ENCODE measurements at places on chromosomes 3 and 15.
A peak's percentile ranks its signal among the peaks of the same experiment; 100 is the strongest.

GRCh38 chr3:125055331-125055912 is 375 bp downstream of the HEG1 start:
- no peak for DNase-seq

- DNase-seq: peak; percentile 52
These were observed 500.4 kb downstream of the SHQ1 start for GRCh38 chr3:72347819-72348319.

GRCh38 chr3:160544844-160545503 is 20.4 kb downstream of the KPNA4 start:
- DNase-seq: no peak

DNA sequence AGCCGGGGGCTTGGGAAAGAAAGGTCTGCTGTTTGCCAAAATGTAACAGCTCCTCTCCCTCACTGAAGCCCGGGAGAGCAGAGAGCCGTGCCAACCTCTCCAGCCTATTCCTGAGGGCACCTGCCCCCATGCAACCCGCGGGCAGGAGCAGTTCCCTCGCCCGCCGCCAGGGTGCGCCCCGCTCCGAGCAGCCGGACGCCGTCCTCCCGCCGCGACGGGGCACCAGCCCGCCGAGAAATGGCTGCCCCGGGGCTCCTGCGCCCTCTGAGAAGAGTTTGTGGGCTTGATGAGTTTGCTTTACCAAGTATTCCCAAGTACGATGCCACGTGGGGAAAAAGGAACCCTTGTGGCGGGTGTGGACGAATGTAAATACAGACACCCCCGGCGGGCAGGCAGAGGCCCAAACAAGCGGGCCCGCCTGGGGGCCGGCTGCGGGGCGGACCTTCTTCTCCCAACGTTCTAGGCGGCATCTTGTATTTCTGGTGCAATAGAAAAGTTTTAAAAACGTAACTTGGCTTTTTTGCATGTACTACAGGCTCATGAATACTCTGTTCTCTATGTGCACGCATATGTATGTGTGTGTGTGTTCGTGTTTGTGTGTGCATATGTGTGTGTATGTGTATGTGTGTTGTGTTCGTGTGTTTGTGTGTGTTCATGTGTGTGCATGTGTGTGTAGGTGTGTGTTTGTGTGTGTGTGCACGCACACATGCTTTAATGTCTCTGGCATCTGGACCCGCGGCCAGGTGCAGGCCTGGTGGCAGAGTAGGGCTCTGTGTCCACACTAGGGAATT is 162.9 kb downstream of the CHSY1 start:
- peak; percentile 77 for DNase-seq

DNA sequence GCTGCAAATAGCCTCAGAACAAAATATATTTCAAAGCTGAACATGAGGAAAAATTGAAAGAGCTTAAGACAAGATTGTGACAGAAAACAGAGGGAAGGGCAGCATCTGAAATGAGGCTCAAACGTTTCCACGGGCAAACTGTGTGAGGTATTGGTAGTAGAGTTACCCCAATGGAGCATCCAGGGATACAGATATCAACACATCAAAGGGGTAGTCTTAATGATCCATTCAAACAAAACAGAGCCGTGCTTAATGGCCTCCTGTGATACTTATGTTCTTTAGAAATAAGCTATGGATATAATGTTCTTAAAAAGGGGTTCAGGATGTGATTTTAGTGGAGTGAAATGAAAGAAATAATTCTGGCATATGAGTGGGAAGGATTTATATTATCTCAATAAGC is 430.3 kb upstream of the PDZRN3 start:
- no peak for DNase-seq

GRCh38 chr3:11661052-11661656 is 17.4 kb upstream of the VGLL4 start:
- DNase-seq: no peak

- DNase-seq: peak; percentile 93
These were observed 84.4 kb downstream of the SEMA5B start for GRCh38 chr3:122942937-122943827.

DNA sequence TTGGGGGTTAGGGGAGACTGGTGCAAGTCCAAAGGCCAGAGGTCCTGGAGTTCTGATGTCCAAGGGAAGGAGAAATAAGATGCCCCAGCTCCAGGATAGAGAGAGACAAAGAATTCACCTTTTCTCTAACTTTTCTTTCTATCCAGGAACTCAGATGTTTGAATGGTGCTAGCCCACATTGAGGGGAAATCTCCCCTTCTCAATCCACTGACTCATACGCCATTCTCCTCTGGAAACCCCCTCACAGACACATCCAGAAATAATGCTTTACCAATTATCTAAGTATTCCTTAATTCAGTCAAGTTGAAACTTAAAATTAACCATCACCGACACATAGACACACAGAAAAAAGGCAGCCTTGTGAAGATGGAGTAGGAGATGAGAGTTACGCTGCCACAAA is 1085.2 kb downstream of the NSUN3 start:
- DNase-seq: no peak

DNA sequence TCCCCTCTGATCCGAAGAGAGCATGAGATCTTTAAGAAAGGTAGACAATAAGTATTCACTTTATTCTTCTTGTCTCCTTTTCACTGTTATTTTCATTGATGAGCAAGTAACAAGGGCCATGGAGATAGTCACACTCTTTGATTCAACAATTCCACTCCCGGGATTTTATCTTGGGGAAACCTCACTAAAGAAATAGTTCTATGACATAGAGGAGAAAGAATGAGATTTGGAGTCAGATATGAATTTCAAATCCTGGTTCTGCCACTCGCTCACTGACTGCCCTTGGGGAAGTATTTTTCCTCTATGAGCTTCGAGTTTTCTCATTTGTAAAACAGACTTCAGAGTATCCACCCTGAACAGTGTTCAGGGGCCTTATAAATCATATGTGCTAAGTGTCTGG is 514.6 kb downstream of the NLGN1 start:
- DNase-seq: no peak

DNA sequence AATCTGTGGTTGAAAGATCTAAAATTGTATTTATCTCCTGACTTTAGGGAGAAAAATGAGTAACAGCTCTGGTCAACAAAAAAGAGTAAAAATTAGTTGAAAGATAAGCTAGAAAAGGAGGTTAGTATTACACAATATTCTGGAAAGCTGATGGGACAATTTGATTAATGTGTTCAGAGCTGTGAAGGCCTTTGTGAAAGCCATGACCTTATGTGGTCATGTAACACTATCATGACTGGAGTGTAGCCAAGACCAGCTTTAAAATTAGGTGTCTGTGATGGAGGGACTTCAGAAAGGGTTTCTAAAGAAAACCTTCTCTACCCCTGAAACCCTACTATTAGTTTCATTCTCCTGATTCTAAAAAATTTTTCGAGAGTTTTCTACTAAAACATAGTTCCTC is 127.2 kb downstream of the NFKBIZ start:
- no peak for DNase-seq

DNA sequence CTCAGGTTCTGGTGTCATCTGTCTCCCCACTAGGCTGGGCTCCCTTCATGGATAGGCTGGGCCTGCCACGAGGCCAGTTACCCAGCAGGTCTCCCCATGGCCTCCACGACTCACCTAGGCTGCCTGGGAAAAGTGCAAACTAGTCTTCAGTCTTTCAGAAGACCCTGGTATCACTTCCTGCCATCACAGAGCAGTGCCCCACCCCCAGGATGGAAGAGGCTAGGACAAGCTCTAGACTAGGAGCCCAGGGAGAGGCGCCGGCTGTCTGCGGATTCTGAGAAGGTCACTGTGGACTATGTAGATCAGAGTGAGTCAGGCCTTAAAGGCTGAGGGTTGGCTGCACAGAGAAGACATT is 63.7 kb downstream of the CORO2B start:
- no peak for DNase-seq

DNA sequence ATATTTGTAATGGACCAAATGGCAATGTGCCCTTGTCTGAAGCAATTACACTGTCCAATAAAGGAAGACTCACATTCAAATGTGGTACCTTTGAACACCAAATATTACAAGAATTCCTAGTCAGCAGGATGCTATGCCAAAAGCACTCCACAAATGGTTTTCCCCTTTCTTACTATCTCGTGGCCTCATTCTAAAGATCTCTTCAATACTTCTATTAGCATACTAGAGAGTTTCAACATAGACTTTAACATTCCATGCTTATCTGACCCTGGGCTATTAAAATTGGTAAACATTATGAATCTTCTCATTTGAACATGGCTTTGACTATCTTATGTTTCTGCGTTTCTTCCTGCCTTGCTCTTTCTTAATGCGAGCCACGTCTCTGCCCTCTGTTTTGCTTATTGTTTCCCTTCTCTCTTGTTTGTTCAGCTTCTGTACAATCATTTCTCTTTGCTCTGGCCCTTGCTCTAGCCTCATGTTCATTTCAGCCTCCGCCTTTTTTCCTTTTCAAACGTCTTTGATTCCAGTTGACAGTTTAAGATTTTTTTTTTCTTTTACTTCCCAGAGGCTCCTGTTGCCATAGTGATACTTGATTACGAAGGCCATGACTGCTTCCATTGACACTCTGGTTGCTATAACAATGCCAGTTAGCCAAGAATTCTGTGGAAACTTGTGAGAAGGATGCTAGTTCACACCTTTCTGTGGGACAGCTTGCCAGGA is 49.5 kb upstream of the SLC9A9 start:
- DNase-seq: no peak

DNA sequence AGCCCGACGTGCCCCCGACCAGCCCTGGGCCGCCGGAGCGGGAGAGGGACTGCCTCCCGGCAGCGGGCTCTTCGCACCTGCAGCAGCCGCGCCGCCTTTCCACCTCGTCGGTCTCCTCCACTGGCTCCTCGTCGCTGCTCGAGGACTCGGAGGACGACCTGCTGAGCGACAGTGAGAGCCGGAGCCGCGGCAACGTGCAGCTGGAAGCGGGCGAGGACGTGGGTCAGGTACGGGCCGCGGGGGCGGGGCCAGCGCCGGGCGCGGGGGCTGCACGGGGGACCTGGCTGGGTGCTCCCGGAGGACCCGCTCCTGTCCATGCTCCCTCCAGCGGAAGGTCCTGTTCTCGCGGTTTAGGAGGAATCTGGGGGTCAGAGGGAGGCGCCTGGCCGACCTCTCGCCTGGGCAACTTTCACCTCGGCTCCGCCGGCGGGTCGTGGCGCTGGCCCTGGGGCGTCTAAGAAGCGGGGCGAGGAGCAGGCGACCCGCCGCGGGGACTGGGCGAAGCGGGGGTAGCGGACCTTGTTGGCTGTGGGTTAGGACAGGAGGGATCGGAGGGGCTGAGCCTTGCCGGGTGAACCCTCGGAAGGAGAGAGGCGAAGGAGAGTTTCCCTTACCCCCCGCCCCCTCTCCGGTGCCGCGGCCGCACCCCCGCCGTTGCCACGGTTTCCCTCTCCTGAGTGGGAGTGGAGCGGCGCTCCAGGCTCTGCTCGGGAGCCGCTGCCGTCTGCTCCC is 682 bp downstream of the ITPKA start:
- peak; percentile 59 for DNase-seq

DNA sequence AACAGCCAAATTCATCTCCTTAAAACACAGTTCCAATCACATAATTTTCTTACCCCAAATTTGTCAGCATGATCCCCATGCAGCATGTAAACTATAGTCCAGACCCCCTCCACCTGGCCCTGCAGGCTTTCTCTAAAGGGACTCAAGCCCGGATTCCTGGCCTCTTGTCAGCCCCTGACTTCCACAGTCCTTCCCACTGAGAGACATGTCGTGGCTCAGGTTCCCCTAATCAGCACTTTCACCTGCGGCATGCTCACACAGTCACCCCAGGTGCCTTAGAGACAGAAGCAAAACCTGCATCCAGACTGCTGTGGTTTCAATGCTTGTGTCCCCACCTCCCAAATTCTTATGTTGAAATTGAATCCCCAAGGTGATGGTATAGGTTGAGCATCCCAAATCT is 372.7 kb upstream of the ATP10A start:
- DNase-seq: no peak

DNA sequence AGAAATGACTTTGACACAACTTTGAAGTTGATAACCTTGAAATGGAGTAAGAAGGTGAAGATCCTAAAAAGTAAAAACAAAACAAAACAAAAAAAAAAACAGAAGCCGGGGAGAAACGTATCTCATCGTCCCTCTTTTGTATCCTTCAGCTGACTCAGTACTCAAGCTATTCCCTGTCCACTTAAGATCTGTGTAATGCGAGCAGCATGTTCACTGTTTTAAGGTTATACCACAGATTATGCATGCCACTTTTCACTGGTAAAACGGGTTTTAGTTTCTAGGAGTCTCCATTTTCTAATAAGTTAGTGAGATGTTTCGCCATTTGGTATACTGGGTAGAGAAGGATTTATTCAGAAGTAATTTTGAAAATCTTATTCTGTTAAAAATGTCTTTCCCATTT is 324.3 kb downstream of the FEZF2 start:
- no peak for DNase-seq

DNA sequence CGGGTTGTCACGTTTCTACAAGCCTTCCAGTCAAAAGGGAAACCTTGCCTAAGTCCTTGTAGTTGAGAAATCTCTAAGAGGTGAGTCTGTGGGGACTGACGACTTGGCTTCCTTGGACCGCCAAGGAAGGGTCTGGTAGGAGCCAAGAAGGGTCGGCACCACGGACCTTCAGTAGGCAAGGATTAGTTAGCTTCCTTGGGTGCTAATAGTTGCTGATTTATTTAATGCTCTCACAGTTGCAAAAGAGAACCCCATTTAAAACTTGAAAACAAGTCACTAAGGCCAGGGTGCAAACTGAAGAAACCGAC is 361 bp upstream of the LCMT2 start:
- DNase-seq: no peak

GRCh38 chr3:197317250-197317963 is 19.0 kb upstream of the DLG1 start:
- no peak for DNase-seq

GRCh38 chr3:65539616-65540015 is 499.1 kb downstream of the MAGI1 start:
- no peak for DNase-seq

DNA sequence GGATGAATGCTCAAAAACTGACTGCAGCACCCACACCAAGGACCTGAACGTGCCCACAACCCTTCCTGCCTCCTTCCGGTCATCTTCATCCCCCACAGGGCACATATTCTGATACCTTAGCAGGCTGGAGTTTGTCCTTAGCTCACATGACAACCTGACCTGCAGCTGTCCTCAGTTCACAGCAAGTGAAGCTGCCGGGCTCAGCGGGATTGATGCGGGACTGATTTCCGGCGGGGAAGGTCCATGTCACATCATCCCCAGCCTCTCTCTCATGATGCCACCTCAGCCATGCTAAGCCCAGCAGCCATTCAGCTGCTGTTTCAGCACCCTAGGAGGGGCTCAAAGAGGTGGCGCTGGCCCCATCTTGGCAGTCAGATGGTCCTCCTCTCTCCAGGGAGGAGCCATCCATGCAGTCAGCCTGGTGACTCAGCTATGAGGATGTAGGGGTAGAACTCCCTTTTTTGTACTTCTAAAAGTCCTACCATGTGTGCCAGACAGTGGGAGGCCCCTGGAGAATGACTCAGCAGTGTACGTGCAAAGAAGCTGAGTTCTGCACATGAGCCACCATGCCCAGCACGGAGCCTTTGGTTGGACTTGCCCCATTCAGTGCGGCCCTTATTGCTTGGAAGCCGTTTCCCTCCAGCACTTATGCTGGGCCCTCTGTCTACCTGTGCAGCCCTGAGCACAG is 9.5 kb downstream of the CA12 start:
- no peak for DNase-seq

GRCh38 chr15:57496594-57496945 is 95.1 kb upstream of the MYZAP start:
- DNase-seq: no peak

- no peak for DNase-seq
These were observed 52.8 kb upstream of the NTRK3 start for GRCh38 chr15:88309363-88309762.

GRCh38 chr3:88703501-88704059 is 403.8 kb upstream of the EPHA3 start:
- DNase-seq: no peak

Measured in HT-29 (cell line).